ENCODE measurements at places on chromosomes 5 and 9.

- DNase-seq, result no peak
Measured at GRCh38 chr9:91629718-91630117, 206.1 kb upstream of the NFIL3 start.

GRCh38 chr9:126055381-126055985 lies 271.1 kb upstream of the MVB12B start:
- DNase-seq, result no peak

DNA sequence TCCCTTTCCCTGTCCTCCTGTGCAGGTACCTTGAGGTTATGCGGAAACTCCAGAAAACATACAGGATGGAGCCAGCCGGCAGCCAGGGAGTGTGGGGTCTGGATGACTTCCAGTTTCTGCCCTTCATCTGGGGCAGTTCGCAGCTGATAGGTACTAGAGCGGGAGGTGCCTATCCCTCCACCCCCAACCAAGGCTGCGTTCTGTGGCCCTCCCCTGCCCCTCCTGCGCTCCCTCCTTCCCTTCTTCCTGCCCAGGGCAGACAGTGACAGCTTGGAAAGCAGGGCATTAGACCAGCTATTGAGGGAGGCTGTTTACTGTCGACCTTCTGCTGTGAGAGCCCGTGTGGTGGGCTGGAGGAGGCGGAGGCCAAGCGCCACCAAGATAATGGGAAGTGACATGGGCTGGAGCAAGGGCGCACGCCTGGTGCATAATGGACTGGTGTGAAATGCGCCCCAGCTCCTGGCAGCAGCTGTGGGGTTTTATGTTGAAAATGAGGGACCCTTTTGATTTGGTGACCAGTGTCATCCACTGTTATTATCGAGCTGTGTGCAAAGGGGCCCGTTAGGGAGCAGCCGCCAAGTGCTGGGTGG lies 25.3 kb downstream of the PTPA start:
- no peak for DNase-seq

DNA sequence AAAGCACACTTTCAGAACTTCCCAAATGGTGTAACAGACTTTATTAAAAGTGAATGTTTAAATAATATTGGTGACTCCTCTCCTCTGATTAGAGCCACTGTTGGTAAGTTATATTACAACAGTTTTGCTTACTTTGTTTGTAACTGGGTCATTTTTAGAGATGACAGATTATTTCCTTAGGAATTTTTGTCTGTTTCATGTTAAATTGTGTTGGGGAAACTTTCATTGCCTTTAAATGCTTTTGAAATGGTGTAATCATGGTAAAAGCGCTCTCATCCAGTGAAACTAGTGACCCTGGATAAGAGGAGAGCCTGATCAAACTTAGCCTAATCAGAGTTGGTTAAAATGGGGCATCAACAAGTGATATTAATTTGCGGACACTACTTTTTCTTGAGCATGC lies 39.4 kb downstream of the TNPO1 start:
- DNase-seq, result no peak

GRCh38 chr9:120393386-120394057 lies 186.4 kb downstream of the CDK5RAP2 start:
- DNase-seq, result no peak

DNA sequence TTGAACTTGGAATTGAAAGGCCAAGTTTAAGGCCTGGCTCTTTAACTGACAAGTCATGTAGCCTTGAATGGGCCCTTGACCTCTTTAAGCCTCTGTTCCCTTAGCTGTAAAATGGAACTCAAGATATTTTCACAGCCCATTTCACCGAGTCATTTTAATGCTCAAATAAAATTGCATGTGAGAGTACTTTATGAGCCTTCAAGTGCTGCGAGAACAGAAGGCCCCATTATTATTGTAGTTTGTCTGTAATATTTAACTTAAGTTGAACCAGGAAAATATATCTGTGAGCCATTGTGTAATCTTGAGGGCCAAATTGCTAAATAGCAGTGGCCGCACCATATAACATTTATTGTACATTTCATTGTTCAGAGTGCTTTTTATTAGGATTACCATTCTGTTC lies 249.9 kb downstream of the NTRK2 start:
- peak; percentile 46 for DNase-seq

- DNase-seq, result no peak
Measured at GRCh38 chr5:26669523-26669922, 368.9 kb downstream of the CDH9 start.

- no peak for DNase-seq
Measured at GRCh38 chr9:131008909-131009618, at the start of gene LAMC3. TSS of gene LAMC3 (plus strand) at chr9:131009174. CDS start at chr9:131009215, 41 bp downstream.

- DNase-seq, result no peak
Measured at GRCh38 chr9:113462781-113463286, 693 bp upstream of the RGS3 start.

DNA sequence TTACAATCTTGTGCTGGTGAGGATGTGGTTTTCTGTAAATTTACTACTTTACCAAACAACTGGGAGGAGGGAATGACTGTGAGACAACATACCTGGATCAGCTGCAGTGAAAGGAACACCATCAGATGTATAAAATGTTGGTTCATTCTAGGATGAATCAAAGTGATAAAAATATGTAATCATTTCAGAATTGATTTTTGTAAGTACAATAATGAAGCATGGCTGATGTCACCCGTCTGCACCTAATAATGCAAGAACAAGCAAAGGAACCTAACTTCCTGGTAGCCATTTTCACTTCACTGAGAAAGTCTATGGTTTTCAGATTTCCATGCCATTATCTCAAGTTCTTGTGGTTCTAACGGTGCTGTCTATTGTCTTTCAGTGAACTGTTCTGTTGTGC lies 18.7 kb upstream of the C5orf34 start:
- DNase-seq, result no peak

DNA sequence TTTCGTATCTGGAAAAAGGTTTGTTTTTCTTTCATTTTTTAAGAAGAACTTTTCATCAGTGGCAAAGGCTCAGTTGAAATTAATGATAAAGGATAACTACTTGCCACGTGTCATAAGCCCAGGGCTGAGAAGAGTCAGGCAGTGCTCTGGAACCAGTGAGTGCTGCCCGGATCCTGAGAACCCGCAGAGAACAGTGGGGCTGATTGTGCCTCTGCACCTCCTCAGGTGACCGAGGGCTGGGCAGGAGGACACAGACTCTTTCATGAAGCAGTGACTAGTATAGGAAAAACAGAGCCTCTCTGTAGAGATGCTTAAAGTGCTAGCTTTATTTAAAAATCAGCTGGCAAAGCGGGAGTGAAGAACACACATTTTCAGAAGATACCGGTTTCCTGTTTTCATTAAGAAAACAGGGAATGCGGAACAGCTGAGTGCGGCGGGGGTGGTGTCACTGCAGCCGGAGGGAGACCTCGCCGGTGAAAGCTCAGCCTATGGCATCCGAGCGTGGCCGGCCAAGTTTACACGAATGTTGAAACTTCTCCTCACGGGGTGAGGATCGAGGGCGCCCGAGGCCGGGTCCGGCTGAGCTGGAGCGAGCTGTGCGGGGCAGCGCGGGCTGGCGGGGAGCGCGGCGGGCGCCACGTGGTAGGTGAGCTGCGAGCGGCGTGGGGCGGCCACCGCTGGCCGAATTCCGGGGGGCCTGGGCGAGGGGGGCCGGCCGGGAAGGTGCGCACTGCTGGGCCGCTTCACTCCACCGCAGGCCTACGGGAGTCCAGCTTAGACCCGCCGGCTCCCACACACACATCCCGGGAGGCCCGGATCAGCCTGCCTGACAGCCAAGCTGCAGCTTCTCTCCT lies 134.7 kb upstream of the DMRT1 start:
- DNase-seq, result peak; percentile 93

GRCh38 chr5:155046591-155046990 lies 33.0 kb downstream of the KIF4B start:
- DNase-seq, result no peak

- DNase-seq, result no peak
Measured at GRCh38 chr9:88746743-88747398, 211.9 kb downstream of the NXNL2 start.

- DNase-seq, result no peak
Measured at GRCh38 chr5:127013407-127013806, 17.0 kb downstream of the MARCHF3 start.

- peak; percentile 100 for DNase-seq
Measured at GRCh38 chr5:109409844-109410388, at the start of gene PJA2. TSS of gene PJA2 (minus strand) at chr5:109409974. CDS start at chr5:109383433, 26,541 bp downstream.

Measured in foreskin melanocyte (primary cell).